Fibroblast of mammary gland (primary cell): ENCODE measurements at places on chromosomes 5 and 9.

- no peak for DNase-seq
Observed at GRCh38 chr5:58348996-58349728, 110.7 kb downstream of the PLK2 start.

GRCh38 chr5:77644371-77645157, 6.1 kb upstream of the OTP start:
- no peak for DNase-seq

DNA sequence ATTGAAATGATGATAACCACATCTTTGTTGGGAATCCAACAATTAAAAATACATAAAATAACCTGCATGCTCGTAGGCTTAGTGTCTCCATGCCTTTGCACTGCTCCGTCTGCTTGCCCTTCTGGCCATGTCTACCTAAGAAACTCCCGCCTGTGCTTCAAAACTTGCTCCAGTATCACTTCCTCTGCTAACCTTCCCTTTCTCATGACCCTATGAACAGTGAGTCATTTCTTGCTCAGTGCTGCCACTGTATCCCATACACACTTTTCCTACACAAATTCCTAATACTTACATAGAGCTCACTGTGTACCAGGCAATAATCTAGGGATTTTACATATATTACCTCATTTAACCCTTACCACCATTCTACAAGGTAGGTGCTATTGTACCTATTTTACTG, 33.5 kb downstream of the TMEM245 start:
- peak; percentile 48 for DNase-seq

DNA sequence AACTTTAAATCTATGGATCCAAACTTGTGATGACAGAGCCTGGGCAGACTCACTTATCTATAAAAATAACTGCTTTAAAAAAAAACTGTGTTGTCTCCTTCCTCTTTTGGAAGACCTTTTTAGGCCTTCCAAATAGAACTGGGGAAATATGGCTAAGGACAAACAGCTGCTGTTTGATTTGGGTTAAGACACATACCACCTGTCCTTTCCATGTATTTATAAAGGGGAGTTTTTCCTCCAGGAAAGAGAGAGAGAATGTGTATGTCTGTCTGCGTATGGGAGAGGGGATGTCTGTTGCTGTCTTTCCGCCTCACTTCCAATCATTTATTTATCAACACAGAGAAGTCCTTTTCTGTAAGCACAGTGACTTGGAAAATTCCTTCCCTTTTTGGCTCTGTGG, 2.8 kb downstream of the ARHGEF37 start:
- no peak for DNase-seq

DNA sequence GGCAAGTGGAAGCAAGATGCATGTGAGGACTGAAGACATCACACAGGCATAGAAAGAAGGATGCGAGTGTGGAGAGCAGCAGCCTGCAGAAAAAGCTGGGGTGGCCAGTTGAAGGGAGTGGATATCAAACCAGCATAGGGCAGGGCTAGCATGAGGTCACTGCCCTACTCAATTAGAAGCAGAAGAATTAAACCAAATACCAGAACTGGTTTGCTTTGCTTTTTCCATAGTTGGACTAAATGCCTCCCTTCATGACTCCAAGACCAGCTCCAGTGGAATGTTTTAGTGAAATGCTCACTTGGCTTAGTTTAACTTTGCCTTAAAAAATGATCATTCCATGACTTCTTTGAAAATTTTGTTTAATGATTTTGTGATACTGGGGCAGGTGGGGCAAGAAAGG, 45.8 kb downstream of the TMEM167A start:
- no peak for DNase-seq

- DNase-seq = no peak
Observed at GRCh38 chr5:66982470-66982869, 214.1 kb downstream of the CD180 start.

DNA sequence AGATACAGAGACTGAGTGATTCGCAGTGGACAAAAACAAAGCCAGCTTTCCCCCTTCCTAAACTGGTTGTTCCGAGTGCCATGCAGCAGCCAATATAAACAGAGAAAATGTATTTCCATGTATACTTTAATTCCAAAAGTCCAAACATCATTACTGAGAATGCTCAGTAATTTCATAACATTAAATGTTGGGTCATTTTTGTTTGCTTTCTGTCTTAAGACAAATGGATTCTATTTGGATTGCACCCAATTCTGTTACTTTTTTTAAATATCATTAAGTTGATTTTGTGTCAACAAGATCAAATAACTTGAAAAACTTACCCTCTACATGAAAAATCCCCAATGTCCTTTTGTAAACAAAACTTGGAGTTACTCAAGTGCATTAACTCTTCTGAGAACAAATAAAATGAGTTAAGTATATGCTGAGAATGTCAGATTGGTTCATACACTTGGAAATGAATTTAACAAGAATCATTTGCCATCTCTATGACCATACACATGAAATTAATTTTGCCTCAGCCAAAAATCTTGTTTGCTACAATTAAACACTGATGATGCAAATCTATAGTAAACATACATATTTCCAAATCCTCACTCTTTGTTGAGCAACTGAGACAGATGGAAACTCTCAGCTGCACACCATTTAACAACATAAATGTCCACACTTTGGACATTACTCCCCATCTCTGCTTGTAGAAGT, 19.4 kb downstream of the LURAP1L start:
- peak; percentile 77 for DNase-seq

DNA sequence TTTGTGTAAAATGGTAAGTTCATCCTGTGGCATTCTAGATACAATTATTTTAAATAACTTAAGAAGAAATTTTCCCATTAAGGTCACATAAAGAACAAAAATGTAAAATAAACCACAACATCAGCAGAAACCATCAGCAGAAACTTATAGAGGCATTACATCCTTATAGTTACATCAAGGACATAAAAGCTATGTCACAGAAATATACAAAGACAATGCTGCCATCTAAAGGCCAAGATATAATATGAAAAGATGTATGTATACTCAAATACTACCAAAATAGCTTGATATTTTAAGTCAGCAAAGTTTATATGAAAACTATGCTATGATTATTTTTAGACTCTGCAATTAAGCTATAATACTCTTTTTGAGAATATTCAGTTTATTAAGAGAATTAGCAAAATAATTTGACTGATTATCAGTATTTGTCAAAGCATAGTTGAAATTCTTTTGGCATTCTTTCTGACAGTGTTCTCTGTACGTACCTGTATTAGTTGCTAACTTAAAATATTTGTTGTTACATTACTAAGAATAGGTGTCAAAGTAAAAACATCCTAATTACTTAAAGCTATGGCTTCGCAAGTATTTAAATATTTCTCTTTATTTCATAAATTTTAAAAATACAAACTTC, 36.2 kb downstream of the FBXL17 start:
- peak; percentile 62 for DNase-seq

GRCh38 chr9:111896942-111897600, 457 bp downstream of the UGCG start:
- DNase-seq = peak; percentile 56

- peak; percentile 94 for DNase-seq
Observed at GRCh38 chr5:140322751-140323731, 20.1 kb upstream of the PFDN1 start.

DNA sequence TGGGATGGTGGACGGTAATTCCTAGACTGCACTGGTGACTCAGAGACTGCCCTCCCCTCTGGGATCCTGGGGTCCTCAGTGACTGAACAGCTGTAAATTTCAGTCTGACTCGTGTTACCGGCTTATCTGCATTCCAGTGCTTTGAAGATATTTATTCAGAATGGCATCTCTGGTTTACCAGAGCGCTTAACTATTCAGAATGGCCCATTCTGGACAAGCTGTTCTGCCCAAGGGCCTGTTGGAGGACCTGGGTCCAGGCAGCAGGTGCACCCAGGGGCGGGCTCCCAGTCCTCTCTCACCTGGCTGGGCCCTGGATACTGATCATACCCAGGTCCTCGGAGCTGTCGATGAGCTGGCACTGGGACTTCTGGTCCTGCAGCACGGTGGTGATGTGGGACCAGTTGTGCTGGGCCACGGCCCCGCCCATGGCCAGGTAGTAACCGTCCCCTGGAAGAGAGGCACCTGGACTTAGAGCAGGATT, 48.0 kb downstream of the SARDH start:
- DNase-seq = no peak

- DNase-seq = peak; percentile 76
Observed at GRCh38 chr9:104911032-104911607, 16.8 kb downstream of the ABCA1 start.

DNA sequence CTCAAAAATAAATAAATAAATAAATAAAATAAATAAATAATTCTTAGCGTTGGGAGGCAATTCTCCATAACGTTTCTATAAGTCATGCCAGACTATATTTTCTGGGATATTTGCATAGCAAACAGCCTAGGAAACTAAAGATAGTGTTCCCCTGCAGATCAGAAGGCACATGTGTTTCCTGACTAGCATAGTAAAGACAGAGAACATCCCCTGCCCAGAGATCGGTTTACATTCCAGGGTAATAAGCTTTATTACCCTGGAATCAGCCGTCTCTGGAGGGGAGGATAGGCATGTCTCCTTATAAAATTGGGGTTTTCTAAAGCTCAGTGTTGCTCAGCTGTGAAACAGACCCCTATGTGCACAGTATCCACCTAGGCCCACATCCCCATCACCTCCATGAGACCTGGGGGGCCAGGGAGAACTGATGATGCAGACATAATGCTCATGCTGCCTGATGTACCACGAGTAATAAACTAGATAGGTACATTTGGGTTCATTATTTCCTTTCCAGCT, 36.9 kb upstream of the IFNK start:
- no peak for DNase-seq

GRCh38 chr9:116937361-116937760, 250.3 kb downstream of the TRIM32 start:
- DNase-seq = no peak

GRCh38 chr5:1919209-1919566, 36.5 kb upstream of the IRX4 start:
- no peak for DNase-seq

DNA sequence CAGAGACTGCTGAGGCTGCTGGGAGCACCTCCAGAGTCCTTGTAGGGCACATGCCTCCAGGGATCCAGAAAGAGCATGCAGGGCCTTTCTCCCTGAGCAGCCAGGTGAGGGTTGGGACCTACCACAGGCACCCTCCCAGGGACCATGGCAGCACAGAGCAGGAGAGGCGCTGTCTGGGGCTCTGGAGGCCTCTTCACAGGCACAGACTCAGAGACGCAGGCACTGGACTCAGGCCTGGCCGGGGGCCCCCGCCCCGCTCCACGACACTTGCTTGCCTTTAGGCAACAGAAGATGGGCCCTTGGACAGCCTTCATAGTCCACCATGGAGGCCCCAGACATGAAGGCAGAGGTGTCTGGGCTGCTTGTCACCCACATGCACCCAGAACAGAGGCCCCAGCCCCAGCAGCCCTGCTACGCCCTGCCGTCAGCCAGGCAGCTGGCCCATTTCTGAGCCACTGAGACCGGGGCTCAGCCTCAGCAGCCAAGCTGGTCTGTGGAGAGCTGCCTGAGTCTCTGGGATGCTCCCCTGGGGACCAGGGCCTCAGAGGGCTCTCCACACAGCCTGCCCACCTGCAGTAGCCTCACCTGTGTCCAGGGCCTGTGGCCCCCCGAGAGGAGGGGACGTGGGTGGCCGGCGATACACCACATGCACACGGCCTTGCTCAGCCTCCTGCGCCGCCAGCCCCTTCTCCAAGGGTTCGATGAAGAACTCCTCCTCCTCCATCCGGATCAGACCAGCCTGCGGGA, 72.8 kb downstream of the ADAMTS2 start:
- DNase-seq = no peak

GRCh38 chr5:39774605-39775004, 349.8 kb upstream of the DAB2 start:
- DNase-seq = no peak

DNA sequence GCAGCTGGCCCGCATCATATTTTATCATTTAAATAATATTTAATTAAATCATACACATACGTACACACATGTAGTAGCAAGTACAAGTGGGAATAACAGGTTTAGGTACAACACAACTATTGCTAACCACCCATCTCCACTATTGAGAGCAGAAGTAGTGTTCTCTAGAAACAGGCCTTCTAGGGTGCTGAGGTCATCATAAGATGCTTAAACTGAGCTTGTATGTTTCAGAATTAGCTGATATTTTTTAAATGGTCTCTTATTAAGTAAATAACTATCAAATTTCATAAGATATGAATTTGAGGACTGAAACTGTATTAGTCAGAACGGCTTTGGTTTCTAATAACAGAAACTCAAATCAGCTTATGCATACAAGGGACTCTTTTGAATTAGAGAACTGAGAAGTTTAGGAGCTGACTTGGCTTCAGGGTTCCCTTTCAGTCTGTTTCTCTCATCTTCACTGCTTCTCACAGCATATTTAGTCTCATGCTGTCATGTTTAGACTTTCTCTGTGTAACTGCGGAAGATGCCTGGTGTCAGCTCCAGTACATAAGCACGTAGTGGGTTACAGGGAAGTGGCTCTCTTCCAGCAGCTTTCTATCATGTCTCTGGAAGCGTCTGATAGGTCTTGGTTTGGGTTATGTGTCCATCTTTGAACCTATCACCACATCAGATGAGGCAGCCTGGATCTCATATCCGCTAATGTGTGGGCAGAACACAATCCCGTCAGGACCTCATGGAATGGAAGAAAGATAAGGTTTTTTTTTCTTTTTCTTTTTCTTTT, 25.0 kb upstream of the OCLN start:
- peak; percentile 25 for DNase-seq

- DNase-seq = no peak
Observed at GRCh38 chr5:1294206-1294834, 548 bp downstream of the TERT start.

DNA sequence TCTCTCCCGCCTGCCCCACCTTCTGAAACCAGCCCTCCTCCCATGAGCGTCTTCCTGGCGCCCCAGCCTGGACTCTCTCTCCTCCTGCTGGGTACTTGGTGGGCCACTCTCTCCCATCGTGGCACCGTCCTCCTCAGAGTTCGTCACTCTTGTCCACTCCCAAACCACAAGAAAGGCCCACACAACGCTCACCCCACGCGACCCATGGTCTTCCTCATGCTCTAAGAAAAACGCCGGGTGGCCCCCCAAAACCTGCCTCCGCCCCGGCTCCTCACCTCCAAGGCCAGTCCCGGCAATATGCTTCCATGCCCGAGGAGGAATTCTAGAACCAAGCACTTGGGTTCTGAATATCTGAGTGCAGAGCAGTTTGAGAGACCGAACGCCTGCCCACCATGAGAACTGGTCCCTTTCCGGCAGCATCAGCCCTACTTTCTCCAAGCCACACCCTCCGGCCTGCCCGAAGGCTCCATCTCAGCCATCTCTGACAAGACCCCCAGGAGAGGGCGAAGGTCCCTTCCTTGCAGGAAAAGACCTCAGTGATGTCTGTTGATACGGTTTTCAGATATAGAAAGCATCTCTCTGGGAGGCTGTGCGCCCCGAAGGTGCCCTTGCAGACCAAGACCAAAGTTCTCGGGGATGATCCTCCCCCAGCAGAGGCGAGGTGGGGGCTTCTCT, 15.0 kb downstream of the SLC6A3 start:
- DNase-seq = no peak
